ENCODE measurements at places on chromosomes 6 and 20. TPM values are rescaled to one million over a fixed set of nuclear protein-coding genes. Genes with fewer than 3 reads are reported as not detected.

GRCh38 chr20:24619212-24619611 is 149.8 kb downstream of the SYNDIG1 start:
- no peak for DNase-seq

GRCh38 chr20:33672426-33673113 is 1.7 kb downstream of the NECAB3 start:
- DNase-seq, result no peak

DNA sequence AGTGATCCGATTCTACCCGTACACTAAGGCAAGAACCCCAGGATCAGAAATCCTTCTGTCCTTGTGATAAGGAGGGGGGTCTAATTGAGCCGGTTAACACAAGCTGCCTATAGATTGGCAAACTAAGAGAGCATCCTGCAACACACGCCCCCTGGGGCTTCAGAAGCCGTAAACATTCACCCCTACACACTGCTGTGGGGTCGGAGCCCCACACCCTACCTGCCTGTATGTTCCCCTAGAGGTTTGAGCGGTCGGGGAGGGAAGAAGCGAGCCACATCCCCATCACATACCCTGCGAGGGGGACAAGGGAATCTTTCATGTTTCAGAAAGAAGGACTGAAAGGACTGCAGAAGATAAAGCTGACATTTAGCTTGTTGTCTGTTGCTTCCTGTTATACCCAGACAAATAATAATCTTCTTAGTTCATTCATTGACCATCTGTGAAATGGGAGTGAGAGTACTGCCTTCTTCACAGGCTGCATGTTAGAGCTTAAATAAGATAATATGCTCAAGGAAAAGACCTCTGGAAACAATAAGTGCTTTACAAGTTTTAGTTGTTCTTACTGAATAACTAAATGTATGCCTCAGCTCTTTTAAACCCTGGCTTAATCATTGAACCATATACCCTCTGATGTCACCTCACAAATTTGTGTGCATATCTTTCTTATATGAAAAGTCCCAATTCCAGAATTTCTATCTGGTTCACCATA is 74.2 kb upstream of the RNF217 start:
- no peak for DNase-seq

- DNase-seq, result no peak
Observed at GRCh38 chr6:132998418-132998817, 184.0 kb downstream of the RPS12 start.

DNA sequence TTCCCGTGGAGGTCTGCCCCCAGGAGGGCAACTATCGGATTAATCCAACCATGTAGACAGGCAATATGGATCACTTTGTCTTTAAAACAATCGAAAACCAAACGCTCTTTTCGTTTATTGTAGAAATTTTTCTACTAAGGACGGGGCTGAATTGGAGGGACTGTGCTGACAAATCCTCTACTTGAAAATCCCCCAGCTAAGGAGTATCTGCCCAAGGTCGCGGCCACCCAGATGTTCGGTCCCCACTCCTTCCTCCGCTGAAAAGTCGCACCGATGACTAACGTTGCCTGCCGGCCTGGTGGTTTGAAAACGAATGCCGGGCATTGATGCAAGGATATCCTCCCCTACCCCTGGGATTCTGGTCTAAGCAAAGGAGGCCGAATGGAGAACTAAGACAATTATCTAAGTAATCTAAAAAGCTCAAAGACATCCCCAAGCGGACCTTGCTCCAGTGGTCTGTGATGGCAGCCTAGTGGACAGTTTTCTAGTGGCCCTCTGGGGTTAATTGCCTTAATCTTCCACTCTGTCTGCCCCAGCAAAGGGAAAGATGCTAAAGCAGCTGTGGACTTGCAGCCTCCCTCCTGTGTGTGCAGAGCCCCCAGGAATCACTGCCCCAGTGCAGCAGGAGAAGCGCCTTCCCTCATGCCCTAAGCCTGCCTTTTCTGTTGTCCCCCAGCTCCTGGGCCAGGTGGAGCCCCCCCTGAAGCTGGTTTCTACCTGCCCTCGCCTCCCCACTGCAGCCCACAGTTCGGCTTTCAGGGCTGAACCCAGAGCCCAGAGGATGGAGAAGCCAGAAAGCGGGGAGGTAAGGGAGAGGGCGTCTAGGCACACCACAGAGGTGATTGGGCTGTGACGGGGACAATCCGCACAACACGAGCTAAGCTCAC is 3.6 kb upstream of the FOXC1 start:
- DNase-seq, result no peak

DNA sequence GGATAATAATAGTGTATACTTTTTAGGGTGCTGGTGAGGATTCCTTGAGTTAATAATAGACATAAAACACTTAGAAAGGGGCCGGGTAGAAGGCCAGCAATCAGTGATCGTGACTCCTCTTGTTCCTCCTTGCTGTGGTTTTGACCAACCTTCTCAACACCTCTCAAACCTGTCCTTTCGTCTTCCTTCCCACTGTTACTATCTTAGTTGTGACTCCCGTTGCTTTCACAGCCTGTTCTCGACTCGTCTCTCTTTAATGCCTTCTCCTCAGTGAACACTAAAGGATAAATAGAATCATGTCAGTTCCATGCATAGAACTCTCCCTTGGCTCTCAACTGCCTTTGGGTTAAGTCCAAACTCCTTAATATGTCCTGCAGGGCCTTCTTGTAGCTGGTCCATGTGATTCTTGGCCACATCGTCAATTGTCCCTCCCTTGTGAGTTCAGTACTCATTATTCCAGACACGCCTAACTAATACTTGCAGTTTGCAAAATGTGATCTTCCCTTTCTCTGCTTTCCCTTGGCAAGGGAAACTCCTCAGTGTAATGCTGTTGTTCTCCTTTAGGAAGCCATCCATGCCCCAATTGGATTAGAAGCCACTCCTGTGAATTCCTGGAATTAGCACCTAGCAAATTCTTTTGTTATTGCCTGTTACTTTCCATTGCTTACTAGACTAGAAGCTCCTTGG is 164.9 kb downstream of the UTRN start:
- DNase-seq, result no peak

DNA sequence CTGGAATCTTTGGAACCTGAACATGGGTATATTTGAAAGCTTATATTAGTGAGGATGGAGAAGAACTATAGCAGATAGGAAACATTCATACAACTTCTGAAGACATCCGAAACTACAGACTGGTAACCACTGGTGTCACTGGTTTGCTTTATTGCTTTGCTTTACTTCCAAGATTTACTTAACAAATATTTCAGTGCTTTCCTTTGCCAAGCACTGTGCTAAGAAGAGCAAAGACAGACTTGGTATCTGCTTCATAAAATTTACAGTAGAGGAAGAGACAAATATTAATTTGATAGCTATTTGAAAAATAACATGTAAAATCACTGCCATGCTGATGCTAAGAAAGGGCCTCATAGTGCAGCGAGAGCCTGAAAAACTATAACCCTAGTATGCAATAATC is 1.8 kb downstream of the TPD52L1 start:
- no peak for DNase-seq

- DNase-seq, result no peak
Observed at GRCh38 chr6:132715204-132715603, 1.3 kb upstream of the VNN1 start.

GRCh38 chr6:136146130-136146529 is 104.0 kb downstream of the MTFR2 start:
- no peak for DNase-seq

DNA sequence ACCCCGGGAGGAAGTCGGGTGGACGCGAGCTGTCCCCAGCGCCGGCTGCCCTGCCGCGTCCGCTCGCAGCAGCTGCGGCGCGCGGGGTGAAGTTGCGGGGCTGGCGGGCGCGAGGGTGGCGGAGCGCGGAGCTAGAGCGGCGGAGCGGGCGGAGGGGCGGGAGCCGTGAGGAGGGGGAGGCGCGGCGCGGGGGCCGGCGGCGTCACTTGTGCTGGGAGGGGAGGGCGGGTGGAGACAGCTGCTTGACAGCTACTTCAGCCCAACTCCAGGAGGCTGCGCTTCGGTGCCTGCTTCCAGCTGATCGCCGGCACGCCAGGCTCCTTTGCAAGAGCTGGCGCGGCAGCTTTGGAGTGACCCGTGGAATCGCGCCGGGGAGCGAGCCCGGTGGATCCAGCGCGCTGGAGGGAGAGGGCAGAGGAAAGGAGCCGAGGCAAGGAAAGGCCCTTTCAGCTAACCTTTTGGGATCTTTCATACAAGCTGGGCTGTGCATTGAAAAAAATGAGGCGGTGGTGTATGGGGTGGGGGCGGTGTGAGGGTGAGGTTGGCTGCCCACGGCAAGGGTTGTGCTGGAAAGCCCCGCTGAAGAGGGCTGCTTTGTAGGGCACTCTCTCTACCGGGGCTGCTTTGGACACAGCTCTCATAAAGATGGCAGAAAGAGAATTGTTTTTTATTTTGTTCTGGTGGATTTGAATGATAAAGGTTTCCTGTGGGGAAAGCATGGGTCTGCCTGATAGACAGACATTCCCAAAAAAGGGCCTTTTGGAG is 24.6 kb downstream of the RIPOR2 start:
- peak; percentile 80 for DNase-seq

- no peak for DNase-seq
Observed at GRCh38 chr6:42177514-42178364, 4.6 kb downstream of the GUCA1A start.

DNA sequence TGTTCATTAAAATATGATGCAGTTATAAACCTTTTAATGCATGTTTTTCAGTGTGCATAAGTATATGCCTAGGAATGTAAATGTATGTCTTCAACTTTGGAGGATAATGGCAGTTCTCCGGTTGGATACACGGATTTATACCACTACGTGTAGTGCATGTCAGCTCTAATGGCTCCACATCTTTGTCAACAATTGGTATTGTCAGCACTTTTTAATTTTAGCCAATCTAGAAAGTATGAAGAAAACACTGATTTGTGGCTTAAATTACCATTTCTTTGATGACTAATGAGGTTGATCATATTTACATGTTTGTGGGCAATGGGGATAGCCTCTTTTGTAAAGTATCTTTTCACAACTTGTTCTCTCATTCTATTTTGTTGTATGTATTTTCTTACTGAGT is 10.9 kb upstream of the RAB32 start:
- no peak for DNase-seq

GRCh38 chr6:46906776-46907175 is 15.0 kb downstream of the ADGRF5 start:
- no peak for DNase-seq

- DNase-seq, result no peak
Observed at GRCh38 chr6:53931086-53931485, 136.3 kb downstream of the LRRC1 start.

The MYLK4 gene
- 2.0 TPM for total RNA-seq

The FOXA2 gene
- total RNA-seq, result not detected

The HLA-DQA2 gene
- 2.7 TPM for total RNA-seq

The GABBR1 gene
- 19.0 TPM for total RNA-seq

The ZSCAN23 gene
- total RNA-seq, result 1.3 TPM

The GSTA3 gene
- total RNA-seq, result not detected

The CST4 gene
- total RNA-seq, result not detected

The PRDM13 gene
- total RNA-seq, result not detected
